NCI-H774 (cell line): ENCODE measurements at places on chromosomes 6 and 20.

GRCh38 chr6:139294090-139294489 lies 2.3 kb upstream of the TXLNB start:
- no peak for DNase-seq

- no peak for DNase-seq
Measured at GRCh38 chr20:8425016-8425415, 292.9 kb downstream of the PLCB1 start.

DNA sequence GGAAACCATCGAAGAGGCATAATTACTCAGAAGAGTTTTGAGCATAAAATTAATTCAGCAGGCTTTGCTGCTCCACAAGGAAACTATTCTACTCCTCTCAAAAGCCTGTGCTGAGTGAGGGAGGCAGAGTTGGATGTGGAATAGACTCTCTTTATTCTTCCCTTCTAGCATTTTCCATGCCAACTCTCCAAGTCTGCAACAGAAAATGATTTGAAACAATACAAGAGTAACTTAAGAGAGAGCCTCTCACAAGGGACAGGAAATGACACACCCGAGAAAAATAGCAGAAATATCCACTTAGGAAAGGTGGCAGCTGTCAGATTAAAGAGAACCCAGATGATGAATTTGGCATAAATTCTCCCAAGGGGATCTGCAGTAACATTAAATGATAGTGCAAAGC lies 26.3 kb upstream of the LAMP5 start:
- DNase-seq: no peak

GRCh38 chr6:38773338-38773737 lies 58.2 kb downstream of the DNAH8 start:
- no peak for DNase-seq

- no peak for DNase-seq
Measured at GRCh38 chr6:160328447-160328846, 19.7 kb upstream of the SLC22A3 start.

DNA sequence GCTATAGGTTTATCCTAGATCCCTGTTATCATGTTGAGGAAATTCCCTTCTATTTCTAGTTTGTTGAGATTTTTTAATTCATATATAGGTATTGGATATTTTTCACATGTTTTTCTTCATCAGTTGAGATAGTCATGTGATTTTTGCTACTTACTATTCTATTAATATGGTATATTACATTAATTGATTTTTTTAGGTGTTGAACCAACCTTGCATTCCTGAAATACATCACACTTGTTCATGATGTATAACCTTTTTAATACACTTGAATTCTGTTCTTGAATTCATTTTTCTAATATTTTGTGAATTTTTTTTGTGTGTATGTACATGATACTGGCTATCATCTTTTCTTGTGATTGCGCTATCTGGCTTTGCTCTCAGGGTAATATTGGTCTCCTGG lies 25.5 kb upstream of the CAP2 start:
- no peak for DNase-seq

DNA sequence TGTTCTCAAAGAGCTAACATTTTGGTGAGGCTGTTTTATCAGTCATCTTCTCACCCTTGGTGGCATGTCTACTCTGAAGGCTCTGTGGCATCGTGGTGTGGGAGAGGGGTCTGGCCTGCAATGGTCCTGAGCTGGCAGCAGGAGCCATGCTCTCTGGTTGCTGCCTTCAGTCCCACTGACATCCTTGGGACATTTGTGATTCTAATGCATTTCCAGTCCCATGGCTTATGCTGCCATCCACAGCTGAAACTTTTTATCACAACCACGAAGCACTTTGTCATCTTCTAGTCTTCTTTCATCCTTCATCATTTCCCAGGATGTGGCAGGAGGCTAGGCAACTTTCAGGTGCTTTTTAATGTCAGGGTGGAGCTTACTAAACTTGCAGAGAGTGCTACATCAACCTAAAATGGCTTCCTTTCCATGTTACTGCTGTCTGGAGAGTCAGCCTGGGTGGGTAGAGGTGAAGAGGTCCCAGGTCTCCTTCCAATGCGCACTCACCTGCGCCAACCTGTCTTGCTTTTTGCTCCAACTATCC lies 77.1 kb downstream of the GPR63 start:
- DNase-seq: no peak

- no peak for DNase-seq
Measured at GRCh38 chr6:24872779-24873178, 63.0 kb downstream of the RIPOR2 start.

GRCh38 chr6:133169901-133170300 lies 71.3 kb upstream of the EYA4 start:
- no peak for DNase-seq
